EL (cell line): ENCODE measurements at places on chromosomes 11 and 22.

DNA sequence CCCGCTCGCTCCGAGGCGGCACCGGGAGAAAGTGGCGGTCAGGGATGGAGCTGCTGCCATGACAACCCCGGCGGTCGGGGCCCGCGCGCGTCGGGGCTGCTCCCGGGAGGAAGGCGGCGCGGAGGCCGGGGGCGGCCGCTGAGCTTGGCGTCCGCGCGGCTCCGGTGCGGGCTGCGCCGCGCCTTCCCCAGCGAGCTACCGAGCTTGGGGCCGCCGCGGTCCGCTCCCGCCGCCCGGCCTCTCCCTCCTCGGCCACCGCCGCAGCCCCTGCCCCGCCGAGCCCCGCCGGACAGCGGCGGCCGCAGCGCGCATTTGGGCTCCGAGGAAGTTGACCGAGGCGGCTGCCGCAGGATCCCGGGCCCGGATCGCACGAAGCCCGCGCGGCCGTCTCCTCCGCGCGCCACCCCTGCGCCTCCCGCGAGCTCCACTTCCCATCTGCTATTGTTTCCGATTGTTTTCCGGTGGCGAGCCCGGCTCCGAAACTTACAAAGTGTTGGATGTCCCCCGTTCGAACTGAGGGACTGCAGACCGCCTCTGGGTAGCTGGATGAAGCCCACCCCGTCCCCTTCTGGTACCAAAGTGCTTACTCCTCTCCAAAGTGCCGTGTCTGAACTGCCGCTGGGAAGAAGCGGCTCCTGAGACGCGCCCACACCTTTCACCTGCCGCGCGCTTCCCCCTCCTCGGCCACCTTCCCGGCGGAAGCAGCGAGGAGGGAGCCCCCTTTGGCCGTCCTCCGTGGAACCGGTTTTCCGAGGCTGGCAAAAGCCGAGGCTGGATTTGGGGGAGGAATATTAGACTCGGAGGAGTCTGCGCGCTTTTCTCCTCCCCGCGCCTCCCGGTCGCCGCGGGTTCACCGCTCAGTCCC, 540.3 kb downstream of the NTM start:
- peak; percentile 58 for DNase-seq

DNA sequence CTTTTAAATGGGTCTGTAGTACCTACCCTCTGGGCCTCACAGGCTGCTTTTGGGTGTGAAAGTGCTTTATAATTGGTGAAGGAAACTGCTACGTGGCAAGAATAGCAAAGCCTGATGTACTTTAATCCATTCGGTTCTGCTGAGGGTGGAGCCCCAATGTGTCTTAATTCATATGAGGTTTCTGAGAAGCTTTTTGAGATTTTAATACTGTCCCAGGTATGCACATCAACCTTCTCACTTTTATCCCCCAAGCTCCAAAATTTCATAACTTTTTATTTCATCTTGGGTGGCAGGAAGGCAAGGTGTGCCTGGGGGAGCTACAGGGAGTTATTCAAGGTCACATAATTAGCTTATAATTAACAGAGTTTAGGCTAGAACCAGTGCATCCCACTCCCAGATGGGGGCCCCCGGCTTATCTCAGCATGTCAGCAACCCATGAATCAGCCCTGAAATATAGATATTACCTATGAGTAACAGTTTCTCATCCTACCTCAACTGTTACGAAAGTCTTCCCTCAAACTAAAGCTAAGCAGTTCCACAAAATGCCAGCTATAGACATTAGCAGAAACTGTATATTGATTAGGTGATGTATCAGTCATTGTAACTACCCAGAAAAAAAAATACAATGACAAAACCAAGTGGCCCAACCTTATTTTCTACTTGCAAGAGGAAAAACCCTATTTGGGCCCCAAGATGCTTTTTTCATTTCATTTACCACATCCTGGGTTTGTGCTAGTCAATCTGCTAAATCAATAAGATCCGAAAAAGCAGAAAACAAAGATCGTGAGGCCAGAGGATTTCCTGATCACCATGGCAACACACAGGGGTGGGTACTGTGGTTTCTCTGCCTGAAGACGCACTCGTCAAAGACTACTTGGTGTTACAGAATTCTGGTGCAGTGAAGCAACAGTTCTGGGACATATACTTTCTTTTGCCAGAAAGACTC, 26.7 kb downstream of the CD44 start:
- peak; percentile 70 for DNase-seq

DNA sequence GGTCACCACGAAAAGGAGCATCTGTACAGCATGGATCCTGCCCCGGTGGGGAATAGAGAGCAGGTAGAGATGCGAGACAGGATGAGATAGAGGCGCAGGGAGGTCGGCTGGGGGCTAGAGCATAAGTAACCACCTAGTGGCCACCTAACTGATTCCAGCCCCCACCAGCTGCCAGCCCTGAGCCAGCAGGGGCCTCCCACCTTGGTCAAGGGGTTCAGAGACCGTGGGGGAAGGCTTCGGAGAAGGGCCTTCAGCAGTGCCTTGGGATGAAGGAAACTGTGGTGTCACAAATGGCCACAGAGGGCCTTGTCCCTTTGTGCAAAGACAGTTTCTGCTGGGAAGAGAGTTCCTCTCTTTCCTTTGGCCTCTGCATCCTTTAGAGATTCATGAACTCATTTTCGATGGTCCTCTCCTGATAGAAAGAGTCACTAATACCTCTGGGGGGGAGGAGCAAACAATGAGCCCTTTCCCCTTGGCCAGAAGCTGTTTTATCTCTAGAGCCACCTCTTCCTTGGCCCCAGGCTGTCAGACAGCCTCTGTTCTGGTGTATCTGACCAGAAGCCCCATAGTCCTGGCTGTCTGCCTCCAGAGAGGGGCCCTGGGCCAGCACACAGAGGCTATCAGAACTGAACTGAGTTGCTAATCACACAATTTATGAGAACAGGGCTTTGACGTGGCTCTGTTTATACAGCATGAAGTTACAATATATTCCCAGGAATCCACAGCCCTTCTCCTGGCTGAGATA, 146.0 kb downstream of the PARVA start:
- DNase-seq, result no peak

DNA sequence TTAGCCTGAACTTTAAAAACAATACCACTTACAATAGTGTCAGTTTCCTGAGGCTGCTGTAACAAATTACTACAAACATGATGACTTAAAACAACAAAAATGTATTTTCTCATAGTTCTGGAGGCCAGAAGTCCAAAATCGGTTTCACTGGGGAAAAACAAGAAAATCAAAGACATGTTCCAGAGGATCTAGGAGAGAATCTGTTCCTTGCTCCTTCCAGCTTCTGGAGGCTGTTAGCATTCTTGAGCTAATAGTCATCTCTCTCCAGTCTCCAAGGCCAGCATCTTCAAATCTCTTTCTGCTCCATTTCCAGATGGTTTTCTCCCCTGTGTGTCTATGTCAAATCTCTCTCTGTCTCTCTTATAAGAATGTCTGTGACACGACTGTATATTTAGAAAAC, 67.6 kb upstream of the TEAD1 start:
- DNase-seq, result peak; percentile 89

DNA sequence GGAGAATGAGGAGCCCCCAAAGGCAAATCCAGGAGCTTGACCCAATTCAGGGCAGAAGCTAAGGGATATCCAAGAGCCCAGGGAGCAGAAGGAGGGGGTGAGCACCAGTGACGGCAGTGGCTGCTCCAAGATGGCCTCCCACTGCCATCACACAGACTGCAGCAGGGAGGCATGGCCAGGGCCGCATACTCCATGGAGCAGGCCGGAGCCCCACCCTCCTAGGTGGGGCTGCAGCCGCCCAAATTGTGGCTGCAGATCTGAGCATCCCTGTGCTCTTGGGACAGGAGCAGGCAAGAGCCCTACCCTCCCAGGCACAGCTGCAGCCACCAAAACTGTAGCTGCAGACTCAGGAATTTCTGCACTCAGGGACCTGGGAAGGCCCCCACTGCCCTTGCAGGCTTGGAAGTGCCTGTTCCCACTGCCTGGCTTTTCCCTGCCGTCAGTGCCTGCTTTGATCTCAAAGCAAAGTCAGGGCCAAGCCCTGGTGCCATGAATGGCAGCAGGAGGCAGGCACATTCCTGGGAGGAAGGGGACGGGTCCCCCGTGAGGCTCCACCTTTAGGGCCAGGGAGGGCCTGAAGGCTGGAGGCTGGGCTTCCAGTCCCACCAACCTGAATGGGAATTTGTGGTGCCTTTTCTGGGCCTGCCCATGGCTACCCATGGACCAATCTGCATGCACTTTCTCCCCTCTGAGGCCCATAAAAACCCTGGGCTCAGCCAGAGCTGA, 10.3 kb upstream of the WNT7B start:
- DNase-seq, result no peak

GRCh38 chr11:72807792-72808191, 6.4 kb upstream of the ATG16L2 start:
- DNase-seq, result no peak

GRCh38 chr11:5369789-5370188, 13.8 kb upstream of the OR51M1 start:
- peak; percentile 76 for DNase-seq

DNA sequence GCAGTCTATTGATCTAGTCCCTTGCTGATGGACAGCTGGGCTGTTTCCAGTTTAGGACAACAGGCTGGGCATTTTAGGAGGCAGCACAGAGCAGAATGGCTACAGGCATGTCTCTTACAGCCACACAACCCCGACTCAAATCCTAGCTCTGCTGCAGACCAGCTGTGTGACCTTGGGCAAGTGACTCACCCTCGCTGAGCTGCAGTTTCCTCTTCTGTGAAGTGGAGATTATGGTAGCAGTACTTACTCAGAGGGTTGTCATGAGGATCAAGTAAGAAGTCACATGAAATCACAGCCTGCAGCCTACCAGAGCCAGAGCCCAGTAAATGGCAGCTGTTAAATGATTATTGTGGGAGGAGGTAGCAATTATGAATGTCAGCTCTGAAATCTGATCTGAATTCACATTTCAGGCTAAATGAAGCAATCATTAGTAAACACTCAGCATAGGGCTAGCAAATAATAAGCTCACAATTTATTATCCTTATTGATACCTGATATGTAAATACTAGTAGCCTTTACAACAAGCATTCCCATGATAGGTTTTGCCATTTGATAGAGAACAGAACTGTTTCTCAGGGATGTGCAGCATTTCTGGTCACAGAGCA, 58.9 kb downstream of the MYEOV start:
- peak; percentile 95 for DNase-seq

DNA sequence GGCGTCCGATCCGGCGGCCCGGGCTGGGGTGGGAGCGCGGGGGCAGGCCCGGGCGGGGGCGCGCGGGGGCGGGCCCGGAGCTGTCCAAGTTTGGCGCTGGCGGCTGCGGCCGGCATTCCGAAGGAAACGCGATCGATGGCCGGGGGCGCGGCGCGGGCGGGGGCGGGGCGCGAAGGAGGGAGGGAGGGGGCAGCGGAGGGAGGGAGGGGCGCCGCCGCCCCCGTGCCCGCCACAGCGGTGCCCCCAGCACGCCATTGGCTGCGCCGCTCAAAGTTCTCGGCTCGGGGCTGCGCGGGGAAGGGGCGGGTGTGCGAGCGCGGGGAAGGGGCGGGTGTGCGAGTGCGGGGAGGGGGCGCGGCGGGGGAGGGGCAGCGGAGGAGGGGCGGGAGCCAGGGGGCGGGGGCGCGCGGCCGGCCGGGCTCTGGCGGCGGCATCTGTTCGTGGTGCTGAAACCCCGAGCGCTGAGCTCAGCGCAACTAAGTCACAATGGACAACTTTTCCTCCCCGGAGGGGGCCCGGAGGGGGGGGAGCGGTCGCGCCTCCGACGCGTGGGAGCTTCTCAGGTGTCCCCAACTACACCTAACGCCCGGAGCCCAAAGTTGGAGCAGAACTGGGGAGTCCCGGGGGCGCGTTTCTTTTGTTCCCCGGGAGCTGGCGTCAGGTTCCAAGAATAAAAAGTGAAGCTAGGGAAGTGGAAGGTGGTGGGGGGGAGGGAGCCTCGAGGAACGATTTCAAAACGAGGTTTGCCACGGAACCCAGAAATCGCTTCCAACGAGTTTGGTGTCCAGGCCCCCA, 2.2 kb downstream of the PHF21B start:
- peak; percentile 7 for DNase-seq

- DNase-seq, result peak; percentile 28
Observed at GRCh38 chr11:124301548-124301947, 12.2 kb downstream of the OR8D1 start.

- DNase-seq, result no peak
Observed at GRCh38 chr11:69239641-69240040, 54.3 kb upstream of the MYEOV start.
